Stimulated activated naive B cell treated with anti-CD40 and anti-IgM and Interleukin-4, amounts not matched to agents 10 μg/mL and 1 μg/mL and 100 μg/mL, for 72 hours (primary cell): ENCODE measurements at places on chromosomes 2 and 18.

- DNase-seq, result no peak
Measured at GRCh38 chr18:46152808-46153617, 48.8 kb downstream of the HAUS1 start.

- no peak for DNase-seq
Measured at GRCh38 chr2:150885774-150886386, 375.8 kb downstream of the RBM43 start.

DNA sequence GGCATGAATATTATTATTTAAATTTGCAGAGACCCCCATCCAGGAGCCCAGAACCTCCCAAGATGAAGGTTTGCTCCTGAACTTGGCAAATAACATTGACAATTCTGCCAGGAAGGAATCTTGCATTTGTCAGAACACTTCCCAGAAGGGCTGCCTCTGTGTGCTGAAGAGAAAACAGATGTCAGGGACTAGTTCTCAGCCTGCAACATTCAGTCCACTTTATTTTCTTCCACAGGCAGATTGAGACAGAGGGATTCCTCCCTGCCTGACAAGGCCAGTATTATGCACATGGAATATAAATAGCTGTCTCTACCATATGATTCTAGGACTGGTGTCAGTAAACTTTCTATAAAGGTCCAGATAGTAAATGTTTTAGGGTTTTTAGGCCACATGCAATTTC is 171.5 kb upstream of the SIX2 start:
- no peak for DNase-seq

DNA sequence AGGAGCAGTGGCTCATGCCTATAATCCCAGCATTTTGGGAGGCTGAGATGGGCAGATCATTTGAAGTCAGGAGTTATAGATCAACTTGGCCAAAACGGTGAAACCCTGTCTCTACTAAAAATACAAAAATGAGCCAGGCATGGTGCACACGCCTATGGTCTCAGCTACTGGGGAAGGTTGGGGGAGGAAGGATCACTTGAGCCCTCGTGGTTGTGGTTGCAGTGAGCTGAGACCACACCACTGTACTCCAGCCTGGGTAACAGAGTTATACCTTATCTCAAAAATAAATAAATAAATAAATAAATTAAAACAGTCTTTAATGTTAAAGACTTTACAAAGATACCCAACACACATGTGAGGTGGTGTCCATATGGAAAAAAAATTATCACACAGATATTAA is 134.0 kb downstream of the C2orf74 start:
- DNase-seq, result no peak

GRCh38 chr2:134079373-134079772 is 174.5 kb upstream of the MGAT5 start:
- DNase-seq, result peak; percentile 50

DNA sequence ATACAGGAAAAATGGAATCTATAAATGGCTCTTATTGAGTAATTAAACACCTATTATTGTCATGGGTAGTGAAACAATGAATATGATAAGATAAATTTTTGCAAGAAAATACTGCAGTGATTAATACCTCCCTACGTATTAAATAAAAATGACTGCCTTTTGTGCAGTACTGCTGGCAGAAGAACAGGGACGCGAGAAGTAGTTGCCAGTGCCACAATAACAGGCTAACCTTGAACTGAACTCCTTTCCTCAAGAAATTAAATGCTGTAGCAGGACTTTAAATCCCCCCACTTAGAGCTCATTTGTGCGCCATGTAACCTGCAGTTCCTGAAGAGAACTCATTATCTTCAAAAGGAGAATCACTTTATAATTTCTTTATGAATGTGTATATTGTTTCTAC is 24.6 kb downstream of the FIGN start:
- DNase-seq, result no peak

DNA sequence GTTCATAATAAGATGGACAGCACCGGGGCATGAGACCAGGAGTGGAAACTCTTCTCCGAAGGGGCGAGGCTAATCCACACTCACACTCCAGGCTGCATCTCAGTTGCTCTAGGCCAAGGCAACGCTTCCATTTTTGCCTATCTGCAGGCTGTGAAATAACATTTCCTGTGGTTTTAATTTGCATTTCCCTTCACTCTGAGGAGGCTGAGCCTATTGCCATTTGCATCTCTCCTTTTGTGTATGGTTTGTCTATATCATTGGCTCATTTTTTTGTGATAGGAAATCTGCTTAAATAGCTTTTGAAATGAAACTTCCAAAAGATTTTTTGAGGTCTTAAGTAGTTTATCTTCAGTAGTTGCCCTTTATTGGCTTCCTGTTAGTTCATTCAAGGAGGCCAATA is 57.6 kb downstream of the TPGS2 start:
- DNase-seq, result no peak

DNA sequence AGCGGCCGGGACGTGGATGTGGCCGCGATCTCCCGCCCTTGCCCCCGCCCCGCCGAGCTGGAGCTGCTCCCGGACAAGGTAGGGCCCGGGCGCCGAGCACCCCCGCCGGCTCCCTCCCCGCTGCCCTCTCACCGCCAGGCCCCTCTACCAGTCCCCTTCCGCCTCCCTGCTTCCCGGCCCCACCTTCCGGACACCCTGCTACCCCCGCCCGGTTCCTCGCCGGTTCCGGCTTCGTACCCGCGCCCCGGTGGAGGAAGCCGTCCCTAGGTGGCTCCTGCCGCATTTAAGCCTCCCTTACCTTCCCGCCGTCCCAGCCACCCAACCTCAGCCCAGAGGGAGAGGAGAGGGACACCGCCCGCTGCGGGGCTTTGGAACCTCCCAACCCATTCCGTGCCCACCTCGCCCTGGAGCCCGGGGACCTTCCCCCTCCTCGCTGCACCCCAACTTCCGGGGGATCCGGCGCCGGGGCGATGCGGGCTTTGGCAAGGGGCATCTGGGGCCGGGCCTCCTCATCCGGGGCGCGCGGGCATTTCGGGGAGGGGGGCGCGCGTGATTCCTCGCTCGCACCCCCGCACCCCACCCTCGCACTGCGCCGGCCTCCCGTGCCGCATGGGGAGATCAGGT is 475 bp downstream of the B3GNT2 start:
- peak; percentile 49 for DNase-seq

DNA sequence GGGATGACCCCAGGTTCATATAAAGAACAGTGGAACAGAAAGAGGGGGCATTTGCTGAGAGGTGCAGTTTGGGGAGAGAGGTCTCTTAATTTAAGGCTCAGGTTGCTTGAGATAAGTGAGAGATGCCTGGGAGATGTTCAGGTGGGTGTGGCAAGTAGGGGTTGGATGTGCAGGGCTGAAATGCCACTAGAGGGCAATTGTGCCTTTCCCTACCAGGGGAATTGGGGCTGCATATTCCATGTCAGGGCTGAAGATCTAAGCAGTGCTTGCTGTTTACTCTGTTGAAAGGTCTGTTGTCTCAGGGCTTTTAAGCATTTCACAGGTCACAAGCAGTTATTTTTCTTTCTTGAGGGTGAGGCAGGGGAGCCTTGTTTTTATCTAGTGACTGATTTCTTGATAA is 7.8 kb downstream of the CCDC85A start:
- DNase-seq, result no peak

GRCh38 chr2:159832858-159833257 is 34.9 kb upstream of the CD302 start:
- no peak for DNase-seq

DNA sequence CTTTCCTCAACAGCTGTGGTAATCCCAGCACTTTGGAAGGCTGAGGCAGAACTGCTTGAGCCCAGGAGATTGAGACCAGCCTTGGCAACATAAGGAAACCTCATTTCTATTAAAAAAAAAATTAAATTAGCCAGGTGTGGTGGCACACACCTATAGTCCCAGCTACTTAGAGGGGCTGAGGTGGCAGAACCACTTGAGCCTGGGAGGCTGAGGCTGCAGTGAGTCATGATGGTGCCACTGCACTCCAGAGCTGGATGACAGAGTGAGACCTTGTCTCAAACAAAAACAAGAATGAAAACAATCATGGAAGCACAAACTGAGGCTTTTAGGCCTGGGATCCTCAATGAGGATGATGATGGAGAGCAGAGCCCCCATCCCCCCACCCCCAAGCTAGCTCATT is 19.8 kb downstream of the GAREM1 start:
- no peak for DNase-seq

DNA sequence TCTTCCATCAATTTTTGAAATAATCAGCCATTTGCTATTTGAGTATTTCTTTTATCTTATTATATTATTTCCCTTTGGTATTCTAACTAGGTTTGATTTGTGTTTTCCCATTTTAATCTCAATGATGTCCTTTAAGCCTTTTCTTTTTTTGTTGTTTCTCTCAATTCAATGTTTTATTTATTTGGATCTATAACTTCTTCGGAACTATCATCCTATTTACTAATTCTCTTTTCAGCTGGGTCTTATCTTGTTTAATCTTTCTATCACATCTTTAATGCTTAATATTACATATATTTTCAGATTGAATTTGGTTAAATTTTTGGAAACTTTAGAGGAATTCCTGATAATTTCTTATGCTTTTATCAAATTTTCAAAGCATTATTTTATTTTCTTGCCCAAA is 448.3 kb downstream of the SOX11 start:
- no peak for DNase-seq

DNA sequence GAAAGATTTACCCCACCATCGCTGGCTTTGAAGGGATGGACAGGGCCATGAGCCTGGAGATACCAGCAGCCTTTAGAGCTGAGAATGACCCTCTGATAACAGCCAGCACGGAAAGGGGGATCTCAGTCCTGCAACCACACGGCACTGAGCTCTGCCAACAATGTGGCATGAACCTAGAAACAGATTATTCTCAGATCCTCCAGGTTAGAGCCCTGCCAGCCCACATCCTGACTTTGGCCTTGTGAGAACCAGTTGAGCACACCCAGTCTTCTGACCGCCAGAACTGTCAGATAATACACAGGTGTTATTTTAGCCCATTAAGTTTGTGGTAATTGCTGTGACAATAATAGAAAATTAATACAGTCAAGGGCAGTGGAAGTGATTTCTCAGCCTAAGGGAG is 9.4 kb upstream of the GNLY start:
- DNase-seq, result no peak

DNA sequence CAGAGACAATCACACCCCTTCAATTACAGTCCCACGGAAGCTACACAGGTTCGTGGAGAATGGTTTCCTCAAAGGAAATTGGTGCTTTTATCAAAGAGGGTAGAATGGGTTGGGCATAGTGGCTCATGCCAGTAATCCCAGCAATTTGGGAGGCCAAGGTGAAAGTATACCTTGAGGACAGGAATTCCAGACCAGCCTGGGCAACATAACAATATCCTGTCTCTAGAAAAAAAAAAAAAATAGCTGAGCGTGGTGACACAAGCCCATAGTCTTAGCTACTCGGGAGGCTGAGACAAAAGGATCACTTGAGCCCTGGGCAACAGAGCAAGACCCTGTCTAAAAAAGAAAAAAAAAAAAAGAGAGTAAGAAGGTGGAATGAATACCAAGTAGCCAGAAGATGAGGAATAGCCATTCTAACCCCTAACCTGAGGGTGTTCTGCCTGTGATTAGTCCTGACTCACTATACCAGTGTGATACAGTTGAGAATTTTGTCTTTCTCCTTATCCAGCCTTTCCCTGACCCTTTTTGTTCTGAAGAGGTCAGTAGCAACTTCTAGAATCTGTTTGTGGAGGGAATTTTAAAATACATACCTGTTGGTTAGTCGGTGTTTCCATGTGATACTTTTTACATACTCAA is 283.2 kb downstream of the MREG start:
- no peak for DNase-seq

- DNase-seq, result no peak
Measured at GRCh38 chr2:85972355-85972754, 83.6 kb upstream of the ST3GAL5 start.

DNA sequence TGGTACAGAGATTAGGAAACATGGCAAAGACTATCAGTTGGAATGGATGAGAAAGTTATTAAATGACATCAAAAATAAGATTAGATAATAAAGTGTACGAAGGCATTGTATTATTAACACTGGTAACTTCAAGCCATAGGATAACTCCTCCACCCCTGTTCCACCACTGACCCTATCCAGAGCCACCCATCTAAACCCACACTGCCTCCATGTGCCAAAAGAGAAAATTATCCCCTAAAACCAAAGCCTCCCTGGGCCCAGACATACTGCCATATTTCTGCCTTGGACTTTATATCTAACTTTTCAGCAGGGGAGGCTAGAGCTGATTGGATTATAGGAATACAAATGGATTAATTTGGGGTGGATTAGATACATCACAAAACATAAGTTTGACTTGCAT is 443.7 kb downstream of the BCL11A start:
- DNase-seq, result no peak

- no peak for DNase-seq
Measured at GRCh38 chr2:123518367-123518766, 506.7 kb upstream of the CNTNAP5 start.

GRCh38 chr2:227472265-227473121 is 537 bp downstream of the AGFG1 start:
- no peak for DNase-seq

- DNase-seq, result no peak
Measured at GRCh38 chr2:220215785-220216184, 588.4 kb downstream of the SLC4A3 start.

DNA sequence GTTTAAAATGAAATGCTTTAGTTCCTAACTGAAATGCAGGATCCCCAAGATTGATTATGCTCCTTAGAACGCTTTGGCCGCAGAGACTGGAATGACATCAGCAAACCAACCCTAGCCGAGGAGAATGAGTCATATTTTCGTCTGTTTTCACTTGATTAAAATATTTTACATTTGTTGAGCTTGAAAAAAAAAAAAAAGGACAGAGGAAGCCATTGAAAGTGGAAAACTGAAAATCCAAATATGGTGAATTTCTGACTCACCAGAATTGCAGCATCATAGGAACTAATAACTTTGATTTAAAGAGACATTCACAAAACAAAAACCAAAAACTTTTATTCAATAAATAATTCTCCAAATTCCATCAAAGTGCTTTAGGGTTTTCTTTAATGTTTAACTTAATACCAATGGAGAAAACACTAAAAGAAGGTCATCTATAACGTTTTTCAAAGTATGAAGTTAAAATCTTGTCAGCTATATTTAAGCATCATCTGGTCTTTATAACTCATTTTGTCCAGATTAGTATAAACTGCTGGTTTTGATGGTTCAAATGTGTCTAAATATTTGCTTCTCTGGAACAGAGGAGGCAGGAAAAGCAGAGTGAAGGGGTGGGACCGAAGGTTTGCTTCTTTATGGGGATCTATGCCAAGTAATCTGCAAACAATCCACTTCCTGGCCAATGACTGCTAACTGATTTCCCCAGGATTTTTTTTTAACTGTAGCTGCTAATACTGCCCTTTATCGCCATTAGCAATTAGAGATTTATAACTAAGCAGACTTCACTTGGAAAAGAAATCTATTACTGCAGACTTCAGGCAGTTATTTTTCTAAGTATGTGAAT is 30.9 kb upstream of the COL5A2 start:
- DNase-seq, result no peak

DNA sequence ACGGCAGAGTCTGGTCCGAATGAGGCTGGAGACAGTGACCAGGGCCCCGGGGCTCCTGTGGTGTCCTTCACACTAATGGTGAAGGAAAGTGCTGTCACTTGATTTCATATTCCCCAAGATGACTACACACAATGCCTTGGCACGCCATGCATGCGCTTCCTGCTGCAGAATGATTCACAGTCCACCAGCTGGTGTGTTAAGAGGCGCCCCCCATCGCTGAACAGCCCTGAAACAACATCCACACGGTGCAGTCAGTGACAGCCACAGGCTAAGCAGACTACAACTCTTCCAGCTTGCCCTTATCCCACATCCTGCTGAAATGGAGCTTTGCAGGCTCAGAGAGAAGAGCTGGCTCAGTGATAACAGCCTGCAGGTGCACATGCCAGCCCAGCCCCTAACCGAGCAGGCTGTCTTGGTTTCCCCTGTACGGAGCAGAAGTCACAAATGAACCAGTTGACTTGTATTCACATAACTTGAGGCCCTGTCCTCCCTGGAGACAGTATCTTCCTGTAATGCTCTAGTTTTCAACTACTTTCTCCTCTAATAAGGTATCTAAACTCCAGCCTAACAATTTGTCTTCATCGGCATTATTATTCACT is 24.3 kb upstream of the CDH20 start:
- DNase-seq, result no peak
